ENCODE measurements at places on chromosomes 16 and 17.
A peak's percentile ranks its signal among the peaks of the same experiment; 100 is the strongest.

GRCh38 chr16:68833251-68833650 lies 10.1 kb upstream of the TANGO6 start:
- DNase-seq: no peak

GRCh38 chr17:3626831-3627768 lies 8.9 kb downstream of the SHPK start:
- DNase-seq: no peak

DNA sequence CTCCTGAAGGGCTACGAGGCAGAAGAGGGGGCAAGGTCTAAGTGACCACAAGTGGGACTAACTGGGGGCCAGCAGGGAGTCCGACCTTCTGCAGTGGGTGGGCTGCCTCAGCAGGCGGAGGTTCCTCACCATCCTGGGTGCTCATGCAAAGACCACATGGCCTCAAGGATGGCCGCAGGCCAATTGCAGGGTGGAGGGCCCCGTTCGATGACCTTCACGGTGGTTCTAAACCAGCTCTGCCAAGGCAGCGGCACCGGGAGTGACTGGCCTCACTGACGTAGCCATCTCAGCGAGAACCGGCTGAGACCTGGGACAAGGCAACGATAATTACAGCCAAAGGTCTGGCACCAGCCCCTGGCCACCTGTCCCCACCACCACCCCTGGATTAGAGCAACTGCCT lies 5.7 kb downstream of the SMIM5 start:
- no peak for DNase-seq

DNA sequence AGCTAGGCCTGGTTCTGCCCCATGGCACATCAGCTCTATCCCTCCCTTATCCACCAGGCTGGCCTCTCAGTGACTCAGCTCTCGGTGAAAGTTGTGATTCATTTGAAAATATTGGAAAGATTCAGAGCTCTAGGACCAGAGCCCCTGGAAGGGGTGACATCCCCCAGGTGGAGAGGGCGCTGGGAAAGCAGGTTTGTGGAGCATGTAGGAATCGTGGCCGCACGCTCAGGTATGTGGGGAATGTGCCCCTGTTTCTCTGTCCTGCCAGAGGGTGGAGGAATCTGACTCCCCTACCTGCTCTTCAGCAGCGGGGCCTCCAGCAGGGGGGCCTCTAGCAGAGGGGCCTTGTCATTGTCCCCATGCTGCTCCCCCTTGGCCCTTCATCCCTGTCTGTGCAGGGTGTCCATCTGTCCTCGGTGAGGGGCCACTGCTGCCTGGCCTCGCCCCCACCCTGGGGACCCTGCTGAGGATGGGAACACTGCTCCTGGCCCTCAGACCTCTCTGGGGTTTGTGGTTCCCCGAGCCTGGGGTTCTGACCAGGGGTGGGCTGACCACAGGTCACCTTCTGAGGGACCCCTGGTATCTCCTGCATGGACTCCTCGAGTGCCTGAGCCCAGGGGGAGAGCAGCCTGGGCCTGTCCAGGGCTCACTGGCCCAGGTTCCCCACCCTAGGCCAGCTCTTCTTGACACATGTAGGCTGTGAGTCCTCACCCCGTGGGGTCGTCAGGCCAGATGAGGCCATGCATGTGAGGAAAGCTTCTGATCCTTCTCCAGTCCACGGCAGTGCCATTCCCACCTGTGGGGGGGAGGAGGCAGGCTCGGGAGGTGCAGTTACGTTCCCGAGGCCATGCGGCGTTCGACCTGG lies 47.5 kb downstream of the NT5M start:
- DNase-seq: no peak

DNA sequence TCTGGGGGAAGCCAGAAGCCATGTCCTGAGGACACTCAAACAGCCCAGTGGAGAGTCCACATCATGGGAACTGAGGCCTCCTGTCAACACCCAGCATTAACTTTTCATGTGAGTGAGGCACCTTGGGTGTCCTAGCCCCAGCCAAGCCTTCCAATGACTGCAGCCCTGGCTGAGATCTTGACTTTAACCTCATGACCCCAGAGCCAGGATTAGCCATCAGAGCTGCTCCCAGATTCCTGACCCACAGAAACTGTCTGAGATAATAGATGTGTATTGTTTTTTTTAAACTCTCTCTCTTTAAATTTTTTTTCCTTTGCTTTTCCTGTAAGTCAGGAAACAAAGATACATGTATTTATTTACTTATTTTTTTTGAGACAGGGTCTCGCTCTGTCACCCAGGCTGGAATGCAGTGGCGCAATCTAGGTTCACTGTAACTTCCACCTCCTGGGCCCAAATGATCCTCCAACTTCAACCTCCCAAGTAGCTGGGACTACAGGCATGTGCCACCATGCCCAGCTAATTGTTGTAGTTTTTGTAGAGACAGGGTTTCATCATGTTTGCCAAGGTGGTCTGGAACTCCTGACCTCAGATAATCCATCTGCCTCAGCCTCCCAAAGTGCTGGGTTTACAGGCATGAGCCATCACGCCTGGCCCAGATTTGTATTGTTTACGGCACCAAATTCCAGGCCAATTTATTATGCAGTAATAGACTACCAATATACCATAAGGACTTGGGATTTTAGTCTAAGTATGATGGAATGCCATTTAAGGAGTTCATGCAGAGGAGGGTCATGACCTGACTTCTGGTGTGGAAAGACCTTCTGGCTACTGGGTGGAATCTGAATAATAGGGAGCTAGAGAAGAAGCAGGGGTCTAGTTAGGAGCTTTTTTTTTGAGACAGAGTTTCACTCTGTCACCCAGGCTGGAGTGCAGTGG lies 14.0 kb upstream of the TMEM94 start:
- no peak for DNase-seq

DNA sequence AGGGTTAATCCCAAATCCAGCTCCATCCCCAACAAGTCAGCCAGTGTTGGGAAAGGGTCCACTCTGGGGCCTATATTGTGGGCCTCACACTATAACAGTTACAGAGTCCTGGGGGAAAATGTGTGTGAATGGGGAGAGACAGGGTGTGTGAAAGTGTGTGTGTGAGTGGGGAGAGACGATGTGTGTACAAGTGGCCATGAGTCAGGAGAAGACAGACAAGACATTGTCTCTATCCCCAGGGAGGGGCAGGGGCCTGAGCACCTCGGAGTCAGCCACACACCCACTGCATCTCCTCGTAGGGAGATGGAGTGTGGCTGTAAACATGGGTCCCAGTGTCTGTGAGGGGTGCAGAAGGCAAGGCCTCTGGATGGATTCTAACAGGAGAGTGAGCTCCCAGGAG lies 2.9 kb downstream of the CRHR1 start:
- no peak for DNase-seq

DNA sequence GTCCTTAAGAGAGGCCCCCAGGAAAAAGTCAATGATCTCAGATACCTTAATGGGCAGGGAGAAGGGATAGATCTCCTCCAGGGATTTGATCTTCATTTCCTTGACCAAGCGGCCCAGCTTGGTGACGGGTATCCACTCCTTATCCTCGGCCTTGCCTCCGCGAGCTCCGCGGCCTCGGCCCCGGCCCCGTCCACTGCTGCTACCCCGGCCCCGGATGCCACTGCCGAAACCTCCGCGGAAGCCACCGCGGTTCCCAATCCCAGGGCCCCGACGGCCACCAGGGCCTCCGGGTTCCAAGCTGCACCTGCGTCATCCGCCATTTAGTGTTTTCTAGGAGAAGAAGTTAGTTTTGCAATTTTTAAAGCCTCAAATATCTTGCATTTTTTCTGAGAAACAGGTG lies 65.2 kb upstream of the KIF2B start:
- no peak for DNase-seq

GRCh38 chr17:71113347-71113746 lies 944.0 kb downstream of the KCNJ2 start:
- no peak for DNase-seq

DNA sequence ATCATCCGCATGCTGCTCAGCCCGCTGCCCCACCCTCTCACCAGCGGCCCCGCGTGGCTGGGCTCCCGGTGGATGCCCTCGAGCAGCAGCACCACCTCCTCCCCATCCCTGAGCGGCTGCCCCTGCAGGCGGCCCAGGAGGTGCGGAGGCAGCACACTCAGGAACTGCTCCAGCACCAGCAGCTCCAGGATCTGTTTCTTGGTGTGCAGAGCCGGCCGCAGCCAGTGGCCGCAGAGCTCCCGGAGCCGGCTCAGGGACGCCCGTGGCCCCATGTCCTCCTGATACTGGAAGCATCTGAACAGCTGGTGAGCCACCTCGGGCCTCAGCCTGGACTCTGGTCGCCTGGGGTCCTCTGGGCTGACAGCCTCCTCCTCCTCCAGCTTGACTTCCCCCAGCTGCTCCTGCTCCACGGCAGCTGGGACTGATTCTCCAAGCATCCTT lies 6.6 kb downstream of the ZSCAN10 start:
- DNase-seq: no peak

DNA sequence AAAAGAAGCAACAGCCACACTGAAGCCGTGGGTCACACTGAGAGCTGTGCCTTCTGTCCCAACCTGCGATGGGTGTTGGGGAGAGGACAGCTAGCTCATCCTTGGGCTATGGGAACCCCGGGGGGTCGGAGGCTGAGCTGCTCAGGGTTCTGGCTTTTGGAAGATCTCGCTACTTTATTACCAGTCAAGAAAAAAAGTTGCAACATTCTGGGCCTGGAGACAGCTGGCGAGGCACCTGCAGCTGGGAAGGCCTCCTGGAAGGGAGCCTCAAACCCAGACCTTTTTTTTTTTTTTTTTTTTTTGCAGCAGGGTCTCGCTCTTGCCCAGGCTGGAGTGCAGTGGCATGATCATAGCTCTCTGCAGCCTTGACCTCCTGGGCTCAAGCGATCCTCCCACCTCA lies 24.9 kb downstream of the TPSD1 start:
- peak; percentile 22 for DNase-seq
